ENCODE measurements at places on chromosomes 3 and 15. TPM values are rescaled to one million over a fixed set of nuclear protein-coding genes. Genes with fewer than 3 reads are reported as not detected.

- H3K36me3 ChIP-seq = no peaks in the 10 kb centered on the region
- no peaks in the 10 kb centered on the region for H3K27me3 ChIP-seq
- DNase-seq = no peak
- no peak overlapping the region for H3K4me3 ChIP-seq
Observed at GRCh38 chr15:93319121-93319814, 230.3 kb upstream of the RGMA start.

Gene GOLGA6L4
- total RNA-seq = 0.62 TPM

DNA sequence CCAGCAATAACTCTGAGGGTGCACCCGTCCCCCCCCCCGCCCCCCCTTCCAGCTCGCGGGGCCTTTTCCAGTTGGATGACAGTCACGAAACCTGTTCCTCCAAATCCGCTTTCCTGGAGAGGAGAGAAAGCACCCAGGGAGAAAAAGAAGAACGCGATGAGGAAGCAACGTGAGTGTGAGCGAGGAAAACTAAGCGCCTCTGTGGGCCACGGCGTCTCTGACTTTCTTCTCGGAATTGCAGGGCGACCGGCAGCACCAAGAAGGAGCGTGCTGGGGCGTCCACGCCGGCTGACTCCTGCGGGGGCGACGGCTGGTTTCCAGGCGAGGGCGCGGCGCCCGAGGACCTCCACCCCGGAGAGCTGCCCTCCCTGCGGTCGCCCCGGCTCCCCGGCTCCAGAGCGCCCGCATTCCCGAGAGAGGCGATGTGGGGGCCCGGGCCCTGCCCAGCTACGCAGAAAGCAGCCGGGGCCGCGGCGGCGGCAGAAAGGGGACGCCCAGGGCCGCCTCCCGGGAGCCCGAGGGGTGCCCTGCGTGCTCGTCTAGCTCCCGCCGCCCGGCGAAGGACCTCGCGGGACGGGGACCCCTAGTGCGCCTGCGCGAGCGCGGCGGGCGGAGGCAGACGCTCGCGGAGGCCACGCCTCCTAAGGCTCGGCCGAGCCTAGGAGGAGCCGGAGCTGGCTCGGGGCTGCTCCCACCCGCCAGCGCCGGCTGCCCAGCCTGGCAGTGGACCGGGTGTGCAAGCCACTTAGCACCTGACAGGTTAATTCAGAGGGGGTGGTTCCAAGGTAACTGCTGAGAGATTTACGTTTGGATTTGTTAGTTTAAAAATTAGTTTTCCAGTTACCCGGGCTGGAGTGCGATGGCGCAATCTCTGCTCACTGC, 15.3 kb upstream of the ADIPOQ start:
- H3K4me1 ChIP-seq = peaks cover 23% of the 10 kb centered on the region
- H3K36me3 ChIP-seq = no peaks in the 10 kb centered on the region
- H3K27me3 ChIP-seq = peaks cover 28% of the 10 kb centered on the region
- H3K27ac ChIP-seq = no peak overlapping the region
- H3K4me3 ChIP-seq = peak overlapping the region; percentile 68
- DNase-seq = peak; percentile 87

DNA sequence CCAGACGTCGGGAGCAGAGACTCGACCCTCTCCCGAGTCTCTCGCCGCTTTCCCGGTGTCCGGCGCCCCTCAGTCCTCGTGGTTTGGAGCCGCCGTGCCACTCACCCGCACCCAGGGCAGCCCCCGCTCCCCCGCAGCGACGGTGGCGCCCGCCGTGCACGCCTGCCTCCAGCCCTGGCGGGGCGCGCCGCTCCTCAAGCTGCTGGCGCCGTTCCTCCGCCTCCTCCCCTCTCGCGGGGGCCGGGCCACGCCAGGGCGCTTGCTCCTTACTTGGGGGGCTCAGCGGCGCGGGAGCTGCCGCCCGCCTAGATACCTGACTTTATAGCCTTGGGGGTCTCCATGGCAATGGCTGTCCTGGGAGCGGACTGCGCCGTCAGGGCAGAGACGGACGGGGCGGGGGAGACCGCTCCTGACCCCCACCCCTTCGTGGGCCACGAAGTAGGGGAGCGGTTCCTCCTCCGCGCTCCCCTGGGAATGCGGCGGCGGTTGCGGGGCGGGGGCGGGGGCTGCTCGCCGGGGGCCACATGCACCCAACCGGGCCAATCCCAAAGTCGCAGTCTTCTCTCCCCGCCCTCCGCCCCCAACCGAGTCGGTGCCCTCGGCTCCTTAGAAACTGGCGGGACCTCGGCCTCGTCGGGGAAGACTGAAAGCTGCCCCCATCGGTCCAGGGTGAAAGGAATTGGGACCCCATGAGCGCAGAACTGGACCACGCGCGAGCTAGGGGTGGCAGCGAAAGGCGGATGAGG, at the start of gene ANKRD63:
Gene ANKRD63, minus strand, starts transcription at position 196 of the 746 bp plus-strand sequence. CDS start 478 bp downstream, outside the sequence.
- H3K27ac ChIP-seq = no peak within 1 kb of the TSS
- peak within 1 kb of the TSS; percentile 64 for H3K4me3 ChIP-seq
- H3K4me1 ChIP-seq = peaks cover 6% of the 10 kb centered on the region
- DNase-seq = peak; percentile 65
- H3K27me3 ChIP-seq = peaks cover 22% of the 10 kb centered on the region

DNA sequence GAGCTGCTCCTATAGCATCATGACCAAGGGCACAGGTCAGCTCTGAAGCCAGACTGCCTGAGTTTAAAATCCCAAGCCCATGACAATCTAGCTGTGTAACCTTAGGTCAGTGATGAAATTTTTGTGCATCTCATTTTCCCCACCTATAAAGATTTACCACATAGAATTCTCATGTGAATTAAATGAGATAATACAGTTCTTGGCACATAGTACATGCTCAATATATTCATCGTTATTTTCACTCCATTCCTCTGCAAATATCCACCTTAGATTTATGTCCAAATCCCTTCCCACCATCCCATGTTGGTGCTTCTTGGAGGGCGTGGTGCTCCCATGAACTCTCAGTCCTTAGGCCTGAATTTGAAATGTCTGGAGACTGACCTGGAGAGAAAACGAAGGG, 300.1 kb downstream of the TLE3 start:
- no peak overlapping the region for H3K27ac ChIP-seq
- H3K36me3 ChIP-seq = no peaks in the 10 kb centered on the region
- H3K27me3 ChIP-seq = no peaks in the 10 kb centered on the region

DNA sequence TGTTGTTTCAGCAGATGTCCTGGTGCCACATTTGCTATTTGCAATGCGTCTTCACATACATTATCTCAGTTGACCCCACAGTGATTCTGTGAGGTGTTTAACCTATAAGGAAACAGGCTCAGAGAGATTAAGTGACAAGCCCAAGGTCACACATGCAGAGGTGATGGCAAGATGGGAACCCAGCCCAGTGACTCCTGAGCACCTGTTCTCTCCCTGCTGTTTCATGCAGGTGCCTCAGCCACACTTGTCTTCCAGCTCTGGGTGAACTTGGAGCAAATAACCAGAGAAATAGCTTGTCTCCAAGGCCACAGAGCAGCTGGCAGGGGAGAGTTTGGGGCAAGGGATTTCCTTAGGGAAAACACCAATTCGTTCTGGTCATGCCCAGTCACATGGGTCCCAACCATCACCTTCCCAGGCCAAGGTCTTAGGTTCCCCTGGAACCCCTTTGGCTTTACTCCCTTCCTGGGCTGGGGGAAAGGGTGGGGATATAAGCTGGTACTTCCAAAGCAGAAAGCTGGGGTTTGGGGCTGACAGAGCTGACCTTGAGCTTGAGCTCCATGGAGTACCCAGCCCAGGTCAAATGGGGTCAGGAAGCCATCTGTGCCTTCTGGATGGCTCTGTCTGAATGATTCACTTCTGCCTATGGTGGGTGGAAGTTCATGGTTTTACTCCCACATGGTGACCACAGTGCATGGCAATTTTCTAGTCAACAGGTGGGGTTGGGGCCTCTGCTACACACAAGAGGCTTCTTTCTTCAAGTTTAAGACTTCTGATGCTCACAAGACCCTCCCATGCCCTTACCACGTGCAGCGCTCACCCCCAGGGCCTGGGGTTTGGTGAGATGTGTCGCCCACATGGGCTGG, 22.4 kb downstream of the LIPC start:
- H3K36me3 ChIP-seq = no peaks in the 10 kb centered on the region
- H3K27me3 ChIP-seq = no peaks in the 10 kb centered on the region
- no peak for DNase-seq
- H3K27ac ChIP-seq = no peak overlapping the region
- H3K4me1 ChIP-seq = peaks cover 11% of the 10 kb centered on the region
- no peak overlapping the region for H3K4me3 ChIP-seq

Gene NGRN
- total RNA-seq = 36.0 TPM

DNA sequence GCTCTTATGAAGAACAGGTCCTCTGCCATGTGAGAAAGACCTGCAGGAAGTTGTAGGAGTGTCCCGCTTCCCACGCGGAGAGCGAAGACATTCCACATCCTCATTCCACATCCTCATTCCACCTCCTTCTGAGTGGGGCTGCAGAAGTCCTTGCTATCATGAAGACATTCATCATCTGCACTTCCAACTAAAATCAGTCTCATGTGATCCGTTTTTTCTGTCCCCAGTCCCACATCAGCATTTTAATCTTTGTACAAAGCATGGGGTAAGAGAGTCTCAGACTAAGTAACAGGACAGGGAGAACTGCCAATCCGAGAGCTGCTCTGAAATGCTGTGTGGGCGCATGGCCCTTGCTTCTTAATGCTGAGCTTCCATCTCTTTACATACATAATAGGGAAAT, 227.2 kb downstream of the RSRC1 start:
- no peak for DNase-seq
- no peak overlapping the region for H3K27ac ChIP-seq
- H3K4me1 ChIP-seq = no peaks in the 10 kb centered on the region

GRCh38 chr15:98240303-98240702, 279.8 kb downstream of the ARRDC4 start:
- H3K27ac ChIP-seq = no peak overlapping the region
- H3K4me3 ChIP-seq = no peak overlapping the region
- H3K27me3 ChIP-seq = no peaks in the 10 kb centered on the region

DNA sequence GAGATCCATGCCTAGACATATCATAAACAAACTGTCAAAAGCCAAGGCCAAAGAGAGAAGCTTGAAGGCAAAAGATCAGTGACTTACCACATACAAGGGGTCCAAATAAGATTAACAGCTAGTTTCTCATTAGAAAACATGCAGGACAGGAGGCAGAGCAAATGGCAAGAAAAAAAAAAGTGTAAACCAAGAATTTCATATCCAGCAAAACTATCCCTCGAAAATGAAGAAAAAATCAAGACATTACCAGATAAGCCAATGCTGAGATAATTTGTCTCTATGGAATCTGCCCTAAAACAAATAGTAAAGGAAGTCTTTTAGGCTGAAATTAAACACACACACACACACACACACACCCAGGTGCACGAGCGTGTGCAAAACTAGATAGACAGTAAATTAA, 99.6 kb upstream of the NSMCE3 start:
- no peak overlapping the region for H3K27ac ChIP-seq
- H3K36me3 ChIP-seq = no peaks in the 10 kb centered on the region
- H3K4me3 ChIP-seq = no peak overlapping the region
- no peak for DNase-seq

Gene MESP1
- 5.6 TPM for total RNA-seq

Gene GUCA1C
- not detected for total RNA-seq

DNA sequence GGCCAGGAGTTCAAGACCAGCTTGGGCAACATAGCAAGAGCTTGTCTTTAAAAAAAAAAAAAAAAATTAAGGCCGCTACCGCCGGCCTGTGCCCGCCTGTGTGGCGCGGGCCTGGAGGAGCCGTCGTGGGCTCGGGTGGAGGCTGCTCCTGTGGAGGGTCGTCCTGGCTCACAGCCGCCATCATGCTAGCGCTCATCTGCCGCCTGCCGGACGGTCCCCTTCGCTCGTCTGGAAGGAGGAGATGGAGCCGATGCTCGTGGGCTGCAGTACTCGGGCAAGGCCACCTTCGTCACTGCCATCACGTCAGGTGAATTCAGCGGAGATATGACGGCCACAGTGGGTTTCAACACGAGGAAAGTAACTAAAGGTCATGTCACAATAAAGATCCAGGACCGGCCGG, 37.4 kb downstream of the TFRC start:
- H3K4me1 ChIP-seq = no peaks in the 10 kb centered on the region
- no peaks in the 10 kb centered on the region for H3K36me3 ChIP-seq

DNA sequence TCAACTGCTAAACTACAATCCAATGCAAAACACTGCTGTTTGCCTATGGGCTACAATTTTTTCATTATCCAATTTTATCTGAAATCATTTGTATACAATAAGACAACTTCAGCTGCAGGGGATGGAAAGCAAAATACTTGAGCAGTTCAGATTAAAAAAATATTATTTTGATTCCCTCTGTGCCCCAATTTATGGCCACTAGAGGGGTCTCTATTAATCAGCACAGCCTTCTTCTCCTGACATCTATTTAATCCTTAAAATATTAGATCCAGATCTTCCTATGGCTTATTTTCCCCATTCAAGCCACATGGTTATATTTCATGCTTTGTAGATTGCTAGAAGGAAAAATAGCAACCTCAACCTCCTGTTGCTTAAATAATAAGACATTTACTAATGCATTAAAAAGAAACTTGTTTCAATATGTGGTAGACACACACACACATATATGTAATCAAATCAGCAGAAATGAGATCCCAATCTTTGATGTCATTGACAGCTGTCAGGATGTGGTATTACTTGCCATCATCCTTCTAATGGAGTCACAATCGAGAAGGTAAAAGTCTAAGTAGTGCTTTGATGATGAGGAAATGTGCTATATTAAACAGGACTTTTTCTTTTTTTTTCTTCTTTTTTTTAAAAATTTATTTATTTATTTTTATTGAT, 104.2 kb downstream of the P2RY1 start:
- no peaks in the 10 kb centered on the region for H3K4me1 ChIP-seq
- H3K27ac ChIP-seq = no peak overlapping the region
- H3K36me3 ChIP-seq = no peaks in the 10 kb centered on the region
- no peak overlapping the region for H3K4me3 ChIP-seq
- no peaks in the 10 kb centered on the region for H3K27me3 ChIP-seq

GRCh38 chr3:127457094-127457475, 133.4 kb downstream of the TPRA1 start:
- no peak for DNase-seq
- no peaks in the 10 kb centered on the region for H3K4me1 ChIP-seq
- H3K27ac ChIP-seq = no peak overlapping the region

DNA sequence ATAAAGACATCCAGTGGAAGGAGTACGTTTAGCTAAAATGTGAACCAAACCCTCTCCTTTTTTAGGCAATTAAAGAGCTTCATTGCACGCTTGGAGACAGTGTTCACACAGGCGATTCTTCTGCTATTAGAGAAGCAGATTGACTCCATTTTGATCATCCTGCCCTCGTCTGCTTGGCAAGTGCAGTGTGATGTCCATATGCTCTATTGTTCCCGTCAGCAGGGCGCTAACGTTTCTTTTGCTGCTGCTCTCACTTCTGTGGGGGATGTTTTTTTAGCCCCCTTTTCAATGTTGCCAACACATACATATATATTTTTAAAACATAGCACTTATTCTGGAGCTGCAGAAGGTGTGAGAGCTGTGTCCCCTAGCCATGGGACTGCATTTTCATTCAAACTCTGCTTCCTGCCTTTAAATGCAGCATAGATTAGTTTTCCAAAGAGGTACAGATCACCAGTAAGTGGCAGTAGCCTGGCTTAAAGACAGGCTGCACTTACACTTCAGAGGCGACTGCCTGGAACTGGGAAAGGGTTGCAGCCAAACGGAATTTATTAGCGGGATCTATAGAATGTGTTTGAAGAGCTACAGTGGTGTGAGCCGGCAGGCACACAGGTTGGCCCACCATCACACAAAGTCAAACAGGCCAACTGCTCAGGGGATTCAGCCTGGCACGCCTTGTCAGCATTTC, 292.6 kb upstream of the DPH6 start:
- H3K4me3 ChIP-seq = no peak overlapping the region
- DNase-seq = no peak
- H3K4me1 ChIP-seq = no peaks in the 10 kb centered on the region
- no peaks in the 10 kb centered on the region for H3K36me3 ChIP-seq
- no peak overlapping the region for H3K27ac ChIP-seq

- H3K4me3 ChIP-seq = no peak overlapping the region
- no peak for DNase-seq
- peaks cover 36% of the 10 kb centered on the region for H3K4me1 ChIP-seq
- no peak overlapping the region for H3K27ac ChIP-seq
- no peaks in the 10 kb centered on the region for H3K27me3 ChIP-seq
Observed at GRCh38 chr15:74405823-74406222, 27.9 kb downstream of the SEMA7A start.

Gene TTBK2
- 9.3 TPM for total RNA-seq

Data from CD8-positive, alpha-beta memory T cell (primary cell).